Activated naive CD4-positive, alpha-beta T cell (primary cell): ENCODE measurements at places on chromosomes 7 and 10.

DNA sequence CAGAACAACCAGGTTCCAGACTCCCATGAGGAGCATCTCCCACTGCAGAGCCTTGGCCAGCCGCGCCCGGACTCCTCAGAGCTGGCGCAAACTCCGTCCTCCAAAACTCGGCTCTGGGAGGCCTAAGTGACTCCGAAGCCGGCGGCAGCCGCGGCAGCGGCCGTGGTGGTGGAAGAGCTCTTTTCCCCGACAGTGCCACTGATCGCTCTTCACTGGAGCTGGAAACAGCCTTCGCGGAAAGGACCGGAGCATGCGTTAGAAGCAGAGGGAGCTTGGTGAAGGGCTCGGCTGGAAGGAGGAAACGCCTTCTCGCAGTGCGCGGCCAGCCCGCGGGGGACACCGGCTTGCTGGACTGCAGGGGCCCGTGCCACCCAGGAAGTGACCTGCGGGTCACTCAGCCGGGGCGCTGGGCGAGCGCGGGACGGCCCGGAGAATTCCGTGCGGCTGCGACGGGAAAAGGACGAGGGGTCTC lies 5.0 kb upstream of the HOXA13 start:
- no peak for DNase-seq

DNA sequence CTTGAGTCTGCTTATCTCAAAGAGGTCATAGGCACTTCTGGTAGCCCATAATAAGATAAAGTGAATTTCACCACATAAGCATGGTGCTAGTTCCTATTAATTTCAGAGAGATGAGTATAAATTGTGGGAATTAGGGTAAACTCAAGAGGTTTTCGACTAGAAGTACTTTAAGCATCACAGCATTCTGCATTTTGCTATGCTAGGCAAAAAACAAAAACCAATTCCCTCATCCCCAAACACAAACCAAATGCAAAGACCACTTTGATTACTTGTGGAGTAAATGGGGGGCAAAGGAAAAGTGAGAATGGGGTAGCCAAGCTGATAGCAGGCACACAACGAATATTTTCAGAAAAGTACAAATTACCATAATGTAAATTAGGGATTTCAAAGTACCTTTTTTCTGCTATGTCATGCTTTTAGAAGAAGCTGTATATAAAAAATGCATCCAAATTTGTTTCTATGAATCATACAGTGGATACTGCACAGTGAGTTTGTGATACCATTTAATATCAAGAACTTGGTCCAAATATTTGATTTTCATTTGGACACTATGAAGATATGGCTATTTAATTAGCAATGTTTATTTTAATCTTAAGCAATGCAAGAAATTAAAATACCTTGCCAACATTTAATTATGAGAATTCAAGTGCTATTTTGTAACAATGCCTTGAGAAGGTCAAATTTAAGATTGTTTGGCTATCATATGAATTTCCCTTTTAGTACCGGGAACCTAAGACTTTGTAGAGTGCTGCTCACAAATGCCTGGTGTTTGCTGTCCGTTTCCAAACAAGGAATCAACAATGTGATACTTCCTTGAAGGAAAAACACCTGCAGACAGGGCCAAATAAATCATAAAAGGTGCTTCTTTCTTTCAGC lies 455.5 kb downstream of the PHTF2 start:
- DNase-seq, result no peak

DNA sequence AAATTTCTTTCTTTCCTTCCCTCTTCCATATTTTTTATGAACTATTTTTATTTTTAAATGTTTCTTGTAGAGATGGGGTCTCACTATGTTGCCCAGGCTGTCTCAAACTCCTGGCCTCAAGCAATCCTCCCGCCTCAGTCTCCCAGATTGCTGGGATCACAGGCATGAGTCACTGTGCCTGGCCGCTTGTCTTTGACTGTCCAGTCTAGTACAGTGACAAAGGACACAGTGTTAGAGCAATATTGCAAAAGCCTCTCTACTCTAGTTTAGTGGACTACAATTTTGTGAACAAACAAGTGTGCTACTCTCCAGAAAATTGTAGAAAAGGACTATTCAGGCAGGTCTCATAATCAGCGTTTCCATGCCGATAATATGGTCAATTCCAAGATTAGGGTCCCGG lies 11.0 kb downstream of the CPA4 start:
- no peak for DNase-seq

GRCh38 chr10:44325157-44325556 lies 59.7 kb downstream of the CXCL12 start:
- no peak for DNase-seq

- DNase-seq, result no peak
These were observed 202.5 kb upstream of the SHH start for GRCh38 chr7:156014808-156015207.

DNA sequence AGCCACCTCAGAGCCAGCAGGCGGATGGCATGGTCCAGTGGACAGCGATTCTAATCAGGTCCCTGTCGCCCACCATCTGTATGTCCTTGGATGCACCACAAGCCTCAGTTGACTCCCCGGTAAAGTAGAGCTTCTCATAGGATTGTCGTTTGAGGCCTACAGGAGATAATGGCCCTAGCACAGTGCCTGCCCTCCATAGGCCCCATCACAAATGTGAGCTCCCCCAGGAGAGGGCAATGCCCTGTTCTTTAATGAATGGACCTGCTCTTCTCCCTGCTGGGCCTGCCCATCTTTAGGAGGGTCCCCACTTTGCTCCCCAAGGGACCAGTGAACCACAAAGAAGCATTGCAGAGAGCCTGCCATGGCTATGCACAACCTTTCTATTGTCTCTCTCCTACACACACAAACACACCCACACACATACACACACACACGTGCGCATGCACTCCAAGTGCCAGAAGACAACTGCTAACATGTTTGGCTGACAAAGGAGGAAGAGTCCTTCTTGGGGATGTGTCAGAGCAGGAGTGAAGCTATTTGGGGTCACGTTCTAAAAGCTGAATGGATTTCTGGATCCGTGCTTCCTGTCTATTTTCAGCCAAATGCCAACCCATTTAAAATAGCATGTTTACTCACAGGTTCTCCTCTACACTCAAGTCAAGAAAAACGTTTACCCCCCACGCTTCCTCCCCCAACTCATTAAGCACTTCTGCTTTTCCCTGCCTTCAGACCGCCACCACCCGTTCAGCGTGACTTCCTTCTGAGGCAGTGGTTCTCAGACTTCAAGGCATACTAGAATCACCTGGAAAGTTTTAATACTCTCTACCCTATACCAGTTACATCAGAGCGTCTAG lies 196.1 kb downstream of the GRID1 start:
- DNase-seq, result no peak

GRCh38 chr7:69433081-69433480 lies 165.2 kb upstream of the AUTS2 start:
- DNase-seq, result no peak
